Daoy (cell line): ENCODE measurements at places on chromosomes 5 and 9.
A peak's percentile ranks its signal among the peaks of the same experiment; 100 is the strongest.

DNA sequence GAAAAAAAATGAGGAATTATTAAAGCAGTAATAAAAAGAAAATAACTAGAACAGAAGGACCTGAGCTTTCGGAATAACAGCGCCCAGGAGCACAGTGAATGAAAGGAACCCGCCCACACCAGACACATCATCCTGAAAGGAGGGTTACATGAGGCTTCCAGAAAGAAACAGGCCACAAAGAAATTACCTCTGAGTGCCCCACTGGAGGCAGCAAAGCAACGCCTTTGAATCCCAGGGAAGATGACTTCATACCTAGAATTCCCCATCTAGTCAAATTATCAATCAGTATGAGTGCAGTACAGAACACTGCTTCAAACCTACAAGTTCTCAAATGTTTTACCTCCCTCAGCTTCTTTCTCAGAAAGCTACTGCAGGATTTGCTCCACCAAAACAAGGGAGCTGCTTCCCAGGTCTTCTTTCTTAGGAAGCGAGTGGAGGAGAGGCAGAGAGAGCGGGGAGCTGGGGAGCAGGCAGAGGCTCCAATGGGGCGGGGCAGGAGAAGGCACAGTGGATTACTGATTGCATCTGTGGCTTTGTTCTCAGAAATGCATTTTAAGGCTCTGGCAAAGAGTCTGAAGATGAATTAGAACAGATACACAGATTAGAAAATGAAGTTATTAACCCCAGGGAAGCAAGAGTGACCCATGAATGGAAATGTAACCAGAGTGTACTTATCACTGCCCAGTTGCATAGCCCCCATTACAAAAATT, 87.1 kb downstream of the SEMA4D start:
- DNase-seq = peak; percentile 52

DNA sequence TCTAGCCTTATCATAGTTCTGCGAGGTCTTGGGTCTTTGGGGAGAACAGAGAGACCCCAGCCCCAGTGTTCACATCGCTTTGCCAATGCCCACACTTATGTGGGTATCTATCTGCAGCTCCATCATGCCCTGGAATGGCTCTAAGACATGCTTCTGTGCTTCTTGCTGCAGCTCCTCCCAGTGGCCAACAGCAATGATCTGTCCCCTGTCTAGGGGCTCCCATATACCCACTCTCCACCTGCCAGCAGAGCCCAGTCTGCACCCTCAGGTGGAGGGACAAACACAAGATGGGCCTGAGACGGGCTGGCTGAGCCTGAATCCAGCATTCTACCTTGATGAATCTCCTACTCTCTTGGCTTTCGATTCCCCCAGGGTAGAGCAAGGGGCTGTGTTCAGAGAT, 14.6 kb upstream of the DAP start:
- DNase-seq = no peak

GRCh38 chr9:27090711-27091110, 18.3 kb upstream of the TEK start:
- DNase-seq = no peak

DNA sequence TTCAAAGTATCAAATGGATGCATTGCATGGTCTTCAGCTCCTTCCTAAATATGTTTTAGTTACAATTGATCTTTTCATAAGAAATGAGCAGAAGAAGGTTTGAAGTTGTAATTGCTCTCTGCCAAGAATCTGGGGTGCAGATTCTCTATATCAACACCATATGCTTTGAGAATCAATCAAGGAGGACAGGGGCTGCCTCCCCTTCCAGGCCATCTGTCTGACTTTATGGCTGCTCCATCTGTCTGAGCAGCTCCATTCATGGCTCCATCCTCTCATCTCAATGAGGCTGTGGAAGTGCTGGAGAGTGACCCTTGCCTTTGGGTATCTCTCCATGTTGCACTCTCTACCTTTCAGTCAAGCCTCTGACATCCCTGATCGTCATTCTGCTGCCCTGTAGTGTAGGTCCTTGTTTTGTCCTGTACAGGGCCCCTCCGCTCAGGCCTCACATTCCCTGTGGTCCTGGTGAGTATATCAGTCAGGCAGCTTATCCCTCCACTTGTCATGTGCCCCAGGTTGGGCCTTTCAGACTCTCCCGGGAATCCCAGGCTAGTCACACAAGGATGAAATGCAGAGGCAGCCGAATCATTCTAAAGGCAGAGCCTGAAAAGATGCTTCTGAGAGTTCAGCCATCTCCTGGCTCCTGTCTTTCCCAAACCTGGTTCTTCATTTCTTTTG, 14.0 kb upstream of the SV2C start:
- DNase-seq = no peak

DNA sequence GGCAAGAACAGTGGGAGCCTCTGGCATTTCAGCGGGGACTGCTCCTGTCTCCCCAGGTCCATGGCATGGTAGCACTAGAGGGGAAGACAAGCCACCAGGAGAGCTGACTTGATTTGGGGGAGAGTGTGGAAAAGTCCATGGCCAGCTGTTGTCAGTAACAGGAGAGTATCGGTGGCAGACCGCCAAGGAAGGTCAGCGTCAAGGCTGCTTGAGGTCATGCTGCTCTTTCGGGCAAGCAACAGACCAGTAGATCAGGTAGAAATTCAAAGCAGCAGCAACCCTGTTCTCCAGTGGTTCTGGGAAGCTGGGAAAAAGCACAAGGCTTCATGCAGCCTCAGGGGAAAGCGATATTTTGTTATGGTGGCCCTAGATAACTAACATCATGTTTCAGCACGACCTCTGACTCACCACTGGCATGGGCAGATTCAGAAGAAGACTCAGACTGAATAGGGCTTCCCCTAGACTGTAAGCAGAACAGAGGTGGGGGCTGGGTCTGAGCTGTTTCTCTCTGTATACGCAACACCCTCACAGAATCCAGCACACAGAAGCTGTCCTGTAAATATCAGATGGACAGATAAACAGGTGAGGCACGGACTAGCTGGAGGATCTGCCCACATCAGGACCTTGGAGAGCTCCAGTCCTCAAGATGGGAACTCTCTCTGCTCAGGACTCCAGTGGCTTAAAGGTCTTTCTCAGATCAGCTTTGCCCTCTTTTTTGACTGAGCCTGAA, 35.2 kb upstream of the PLEKHG4B start:
- peak; percentile 51 for DNase-seq

- no peak for DNase-seq
These were observed 330.7 kb downstream of the CDH10 start for GRCh38 chr5:24314106-24314505.

DNA sequence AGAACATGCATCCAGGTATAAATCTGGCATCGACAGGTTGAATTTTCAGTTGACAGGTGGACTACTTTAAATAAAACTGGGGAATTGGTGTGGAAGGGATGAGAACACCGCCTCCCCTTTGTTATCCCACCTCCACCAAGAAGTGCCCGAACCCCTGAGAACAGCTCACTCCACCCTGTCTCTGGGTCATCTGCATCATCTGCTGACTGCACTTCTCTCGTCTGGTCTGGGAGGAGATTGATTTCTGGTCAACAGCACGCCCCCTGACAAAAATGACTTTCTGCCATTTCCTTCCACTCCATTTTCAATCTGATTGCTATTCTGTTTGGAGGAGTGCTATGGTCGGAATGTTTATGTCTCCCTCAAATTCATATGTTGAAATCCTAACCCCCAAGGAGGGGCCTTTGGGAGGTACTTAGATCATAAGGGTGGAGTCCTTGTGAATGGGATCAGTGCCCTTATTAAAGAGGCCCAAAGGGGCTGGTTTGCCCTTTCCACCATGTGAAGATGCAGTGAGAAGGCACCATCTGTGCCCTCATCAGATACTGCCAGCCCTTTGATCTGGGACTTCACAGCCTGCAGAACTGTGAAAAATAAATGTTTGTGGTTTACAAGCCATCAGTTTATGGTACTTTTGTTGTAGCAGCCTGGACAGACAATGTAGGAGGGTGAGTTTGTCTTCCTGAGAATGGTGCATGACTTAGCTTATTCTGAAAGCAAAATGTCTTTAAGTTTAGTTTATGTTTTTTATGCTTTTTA, 145.7 kb downstream of the EGFLAM start:
- no peak for DNase-seq

- DNase-seq = peak; percentile 94
These were observed 71.2 kb upstream of the GLIS3 start for GRCh38 chr9:4371108-4371507.

DNA sequence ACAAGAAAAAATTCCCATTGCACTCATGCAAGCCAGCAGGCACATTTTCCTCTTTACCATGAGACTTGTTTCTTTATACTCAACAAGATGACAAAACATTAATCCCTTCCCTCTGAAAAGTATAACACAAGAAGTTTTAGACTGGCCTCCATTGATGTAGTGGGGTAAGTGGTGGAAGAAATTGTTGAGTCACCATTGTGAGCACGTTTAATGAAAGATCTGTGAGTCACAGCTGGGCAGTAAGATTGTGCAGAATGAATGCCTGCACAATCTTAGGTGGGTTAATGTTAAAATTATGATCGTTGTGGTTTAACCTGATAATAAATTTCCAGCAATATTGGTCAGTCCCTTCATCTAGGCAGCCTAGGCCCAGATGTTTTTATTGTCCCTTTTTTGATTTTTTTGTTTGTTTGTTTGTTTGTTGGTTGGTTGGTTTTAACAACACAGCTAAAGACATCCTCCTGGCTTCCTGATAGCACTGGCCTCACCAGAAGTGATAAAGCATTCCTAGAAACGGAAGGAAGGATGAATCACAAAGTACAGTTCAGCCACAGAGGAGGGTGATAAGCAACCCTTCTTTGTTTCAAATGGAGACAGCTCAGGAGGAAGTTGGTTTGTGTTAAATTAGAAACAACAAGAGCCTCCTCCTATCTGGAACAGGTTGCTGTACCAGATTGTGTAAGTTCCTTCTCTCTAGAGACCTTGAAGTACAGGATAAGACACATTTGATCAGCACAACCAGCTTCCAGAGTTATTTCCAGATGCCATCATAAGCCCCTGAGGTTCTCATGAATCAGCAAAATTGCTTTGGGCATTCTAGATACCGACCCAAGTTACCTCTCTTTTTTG, 40.3 kb downstream of the SLC24A2 start:
- peak; percentile 26 for DNase-seq

DNA sequence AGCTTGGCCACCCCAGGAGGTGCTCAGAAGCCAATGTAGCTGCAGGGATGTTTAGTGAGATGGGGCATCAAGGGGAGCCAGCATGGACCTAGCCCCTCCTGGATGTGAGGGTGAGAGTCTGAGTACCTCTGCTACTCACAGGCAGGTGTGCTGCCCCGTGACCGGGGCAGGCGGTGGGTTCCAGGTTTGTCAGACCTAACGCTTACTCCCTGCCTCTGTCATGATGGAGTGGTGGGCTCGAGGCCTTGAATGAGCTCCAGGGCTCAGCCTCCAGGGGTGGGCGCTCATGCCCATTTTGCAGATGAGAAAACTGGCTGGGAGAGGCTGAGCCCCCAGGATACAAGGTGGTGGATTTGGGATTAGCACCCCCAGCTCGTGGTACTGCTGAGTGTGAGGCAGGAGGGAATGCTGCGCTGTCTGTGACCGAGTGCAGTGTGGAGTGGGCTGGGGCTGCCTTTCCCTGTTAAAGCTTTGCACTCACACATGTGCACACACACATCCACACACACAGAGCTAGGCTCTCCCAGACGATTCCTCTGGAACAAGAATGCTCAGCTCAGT, 1.5 kb downstream of the RXRA start:
- DNase-seq = no peak

DNA sequence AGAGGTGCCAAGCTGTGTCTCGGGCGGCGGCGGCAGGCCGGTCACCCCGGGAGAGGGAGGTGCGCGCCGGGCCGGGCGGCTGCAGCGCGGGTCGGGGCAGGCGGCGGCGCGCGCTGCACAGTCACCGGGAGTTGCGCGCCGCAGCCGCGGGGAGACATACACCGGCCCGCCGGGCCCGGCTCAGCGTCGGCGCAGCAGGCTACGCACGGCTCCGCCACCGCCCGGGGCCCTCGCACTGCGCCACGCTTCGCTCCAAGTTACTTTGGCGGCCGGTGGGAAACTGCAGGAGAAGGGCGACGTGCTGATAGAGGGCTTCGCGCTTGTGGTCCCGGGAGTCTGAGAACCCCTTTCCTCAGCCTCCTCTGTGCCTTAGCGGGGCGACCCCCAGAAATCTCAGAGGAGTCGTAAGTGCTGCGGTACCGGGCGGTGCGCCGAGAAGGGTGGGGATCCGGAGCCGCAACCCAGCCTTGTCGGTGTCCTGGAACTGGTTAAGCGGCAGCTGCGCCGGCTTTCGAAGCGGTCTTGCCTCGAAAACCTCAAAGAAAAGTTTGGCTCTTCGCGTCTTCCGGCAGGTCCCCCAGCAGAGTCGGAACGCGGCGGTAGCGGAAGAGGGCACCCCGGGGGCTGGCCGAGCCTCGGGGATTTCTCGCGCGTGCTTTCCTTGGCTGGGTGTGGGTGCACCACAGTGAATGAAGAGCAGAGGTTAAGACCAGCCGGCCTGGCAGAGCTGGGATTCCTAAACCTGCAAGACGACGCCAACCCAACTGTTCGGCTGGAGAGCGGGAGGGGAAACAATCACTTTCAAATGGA, at the start of gene EFNA5:
Gene EFNA5, minus strand, starts transcription at position 6 of the 810 bp plus-strand sequence.
- peak; percentile 73 for DNase-seq

DNA sequence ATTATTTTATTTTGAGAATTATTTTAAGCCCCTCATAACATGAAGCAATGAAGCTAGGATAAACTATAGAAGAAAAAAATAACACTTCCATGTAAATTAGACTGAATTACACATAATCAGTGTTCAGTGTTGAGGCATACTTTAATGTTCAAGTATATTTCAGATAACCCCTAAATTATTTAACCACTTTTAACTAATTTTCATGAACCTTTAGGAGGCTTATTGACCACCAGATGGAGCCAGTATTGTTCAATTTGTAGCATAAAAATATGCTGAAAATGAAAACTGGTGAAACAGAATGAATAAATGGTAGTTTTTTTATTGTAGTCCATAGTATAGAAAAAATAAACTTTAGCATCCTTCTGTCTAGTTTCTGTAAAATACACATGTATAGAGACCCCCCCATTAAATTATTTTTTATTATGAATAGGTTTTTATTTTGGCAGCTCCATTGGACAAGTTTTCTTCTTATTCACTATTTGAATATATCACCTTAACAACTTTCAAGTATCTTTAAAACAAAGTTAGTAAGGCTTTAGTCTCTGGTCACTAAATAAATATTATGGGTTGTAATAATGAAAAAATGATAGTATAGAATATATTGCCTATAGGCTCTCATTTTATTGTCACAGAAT, 190.1 kb downstream of the CWC27 start:
- DNase-seq = peak; percentile 19

DNA sequence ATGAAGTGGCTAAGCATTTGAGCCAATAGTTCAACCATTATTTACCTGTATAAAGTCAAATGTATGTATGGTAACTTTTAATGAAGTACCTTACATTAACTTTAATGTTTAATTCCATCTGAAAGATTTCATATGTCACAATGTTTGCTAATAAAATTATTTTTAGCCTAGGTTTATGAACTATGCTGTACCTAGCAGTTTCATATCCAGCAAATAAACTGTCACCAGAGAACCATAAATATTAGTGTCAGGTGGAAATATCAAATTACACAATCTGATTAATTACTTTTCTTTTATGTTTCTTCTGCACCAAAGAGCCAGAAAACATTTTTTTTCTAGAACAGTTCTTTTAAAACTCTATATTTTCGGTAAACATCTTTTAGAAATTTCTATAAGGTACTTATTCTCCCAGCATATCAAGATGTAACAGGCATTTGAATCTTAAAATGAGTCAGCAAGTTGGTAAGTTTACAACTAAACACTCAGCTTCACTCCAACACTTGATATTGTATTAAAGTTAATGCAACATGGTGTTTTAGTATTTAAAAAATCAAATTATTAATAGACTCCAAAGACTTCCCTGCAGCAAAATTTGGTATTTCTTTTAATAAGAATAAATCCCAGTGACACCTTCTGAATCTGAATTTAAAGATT, 8.5 kb upstream of the CCDC192 start:
- no peak for DNase-seq
